ENCODE measurements at places on chromosomes 1 and 21.

GRCh38 chr21:29640080-29640508, 299.7 kb downstream of the GRIK1 start:
- no peak for DNase-seq

GRCh38 chr1:116733476-116734365, 20.5 kb upstream of the CD2 start:
- DNase-seq: peak; percentile 66

GRCh38 chr21:36419241-36419640, 34.0 kb downstream of the CHAF1B start:
- DNase-seq: no peak

- no peak for DNase-seq
Observed at GRCh38 chr1:115755456-115756370, 12.8 kb downstream of the CASQ2 start.

- DNase-seq: peak; percentile 39
Observed at GRCh38 chr1:175129997-175130648, 62.5 kb downstream of the KIAA0040 start.

DNA sequence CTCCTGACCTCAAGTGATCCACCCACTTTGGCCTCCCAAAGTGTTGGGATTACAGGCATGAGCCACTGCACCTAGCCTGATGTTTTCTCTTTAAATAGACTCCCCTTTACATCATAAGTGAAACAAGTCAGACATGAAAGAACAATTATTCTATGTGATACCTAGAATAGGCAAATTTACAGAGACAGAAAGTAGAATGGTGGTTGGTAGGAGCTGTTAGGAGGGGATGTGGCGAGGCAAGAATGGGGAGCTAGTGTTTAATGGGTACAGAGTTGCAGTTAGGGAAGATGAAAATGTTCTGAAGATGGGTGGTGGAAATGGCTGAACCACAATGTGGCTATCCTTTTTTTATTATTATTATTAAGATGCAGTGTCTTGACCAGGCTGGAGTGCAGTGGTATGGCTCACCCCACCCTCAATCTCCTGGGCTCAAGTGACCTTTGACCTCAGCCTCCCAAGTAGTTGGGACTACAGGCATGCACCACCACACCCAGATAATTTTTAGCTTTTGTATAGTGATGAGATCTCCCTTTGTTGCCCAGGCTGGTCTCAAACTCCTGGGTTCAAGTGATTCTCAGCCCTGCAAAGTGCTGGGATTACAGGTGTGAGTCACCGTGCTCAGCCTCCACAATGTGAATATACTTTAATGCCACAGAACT, 28.4 kb downstream of the ELF3 start:
- DNase-seq: no peak

- no peak for DNase-seq
Observed at GRCh38 chr1:106458866-106459265, 597.6 kb upstream of the PRMT6 start.

DNA sequence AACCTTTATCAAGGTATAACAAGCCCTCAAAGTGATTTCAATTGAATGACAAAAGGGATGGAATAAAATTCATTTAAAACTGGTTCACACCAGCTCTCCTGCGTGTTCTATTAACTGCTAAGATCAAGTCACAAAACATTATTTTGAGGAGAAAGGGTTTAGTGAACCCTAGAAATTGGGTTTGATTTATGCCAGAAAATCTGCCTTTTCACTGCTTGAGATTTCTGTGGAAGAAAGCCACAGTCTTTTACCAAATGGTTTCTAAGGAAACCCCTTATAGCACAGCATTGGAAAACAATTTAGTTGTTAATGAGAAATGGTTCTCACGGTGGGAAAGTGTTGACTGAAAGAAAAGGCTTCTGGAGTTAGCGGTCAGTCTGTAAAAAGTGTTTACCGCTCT, 43.6 kb upstream of the DPH5 start:
- peak; percentile 79 for DNase-seq

DNA sequence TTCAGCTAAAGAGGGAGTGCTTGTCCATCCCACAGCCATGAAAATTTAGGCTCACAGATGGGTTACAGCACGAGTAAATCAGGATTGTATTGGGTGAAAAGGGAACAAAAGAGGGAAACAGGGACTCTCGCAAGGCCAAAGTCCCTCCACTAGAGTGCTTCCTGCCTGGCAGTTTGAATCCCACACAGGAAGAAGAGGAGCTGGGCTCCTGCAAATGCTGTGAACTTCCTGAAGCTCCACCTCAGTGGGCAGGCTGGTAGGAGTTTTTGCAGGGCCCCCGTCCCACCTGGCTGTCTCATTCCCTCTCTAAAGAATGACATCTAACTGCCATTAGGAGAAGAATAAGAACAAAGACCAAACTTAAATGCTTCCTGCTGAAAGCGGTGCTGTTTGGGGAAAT, 712.0 kb upstream of the PRMT6 start:
- no peak for DNase-seq

DNA sequence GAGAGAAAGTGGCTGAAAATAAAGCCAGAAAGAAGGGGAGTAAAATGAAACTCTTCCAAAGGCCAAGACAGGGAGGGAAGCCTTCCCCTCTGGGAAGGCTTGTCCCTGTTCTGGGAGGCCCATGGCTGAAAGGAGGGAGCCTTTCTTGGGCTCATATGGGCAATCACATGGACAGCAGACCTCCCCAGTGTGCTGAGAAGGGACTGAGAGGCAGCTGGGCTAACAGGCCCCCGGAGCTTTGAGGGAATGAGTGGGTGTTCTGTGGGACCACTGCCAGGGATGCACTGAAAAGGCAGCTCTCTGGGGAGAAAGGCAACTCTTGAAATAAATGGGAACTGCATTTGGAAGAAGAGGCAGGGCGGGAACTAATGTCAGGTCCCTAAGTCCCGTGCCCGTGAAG, 39.1 kb downstream of the KANK4 start:
- DNase-seq: peak; percentile 34

DNA sequence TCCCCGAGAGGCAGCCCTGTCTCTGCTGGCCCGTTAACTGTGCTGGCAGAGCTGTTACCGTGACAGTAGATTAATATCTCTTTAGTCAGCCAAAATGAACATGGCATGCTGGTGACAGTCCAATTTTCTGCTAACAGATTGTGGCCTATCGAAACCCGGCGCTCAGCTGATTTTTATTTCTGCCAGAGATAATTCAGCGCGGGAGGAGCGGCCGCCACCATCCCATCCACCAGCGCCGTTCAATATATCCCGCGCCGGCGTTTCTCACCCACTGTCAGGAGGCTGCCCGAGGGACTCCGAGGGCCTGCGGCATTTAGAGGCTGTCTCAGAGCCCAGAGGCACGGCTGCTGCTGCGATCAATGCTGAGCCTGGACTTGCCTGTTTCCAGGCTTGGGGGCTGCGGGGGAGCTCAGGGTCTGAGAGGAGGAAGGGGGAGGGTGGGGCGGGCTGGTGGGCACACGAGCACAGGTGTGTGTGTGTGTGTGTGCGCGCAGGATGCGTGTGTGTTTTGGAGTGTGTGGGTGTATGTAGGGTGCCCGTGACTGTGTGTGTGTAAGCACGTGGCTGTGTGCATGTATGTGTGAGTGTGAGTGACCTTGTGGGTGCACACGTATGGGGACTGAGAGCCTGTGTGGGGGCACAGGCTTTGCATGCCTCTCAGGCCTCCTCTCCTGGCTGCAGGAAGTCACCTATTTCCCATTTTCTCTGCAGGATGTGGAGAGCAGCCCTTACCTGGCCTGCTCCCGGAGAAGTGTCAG, 109.7 kb upstream of the ACTRT2 start:
- peak; percentile 90 for DNase-seq

GRCh38 chr1:97457446-97458089, 463.3 kb downstream of the DPYD start:
- no peak for DNase-seq

DNA sequence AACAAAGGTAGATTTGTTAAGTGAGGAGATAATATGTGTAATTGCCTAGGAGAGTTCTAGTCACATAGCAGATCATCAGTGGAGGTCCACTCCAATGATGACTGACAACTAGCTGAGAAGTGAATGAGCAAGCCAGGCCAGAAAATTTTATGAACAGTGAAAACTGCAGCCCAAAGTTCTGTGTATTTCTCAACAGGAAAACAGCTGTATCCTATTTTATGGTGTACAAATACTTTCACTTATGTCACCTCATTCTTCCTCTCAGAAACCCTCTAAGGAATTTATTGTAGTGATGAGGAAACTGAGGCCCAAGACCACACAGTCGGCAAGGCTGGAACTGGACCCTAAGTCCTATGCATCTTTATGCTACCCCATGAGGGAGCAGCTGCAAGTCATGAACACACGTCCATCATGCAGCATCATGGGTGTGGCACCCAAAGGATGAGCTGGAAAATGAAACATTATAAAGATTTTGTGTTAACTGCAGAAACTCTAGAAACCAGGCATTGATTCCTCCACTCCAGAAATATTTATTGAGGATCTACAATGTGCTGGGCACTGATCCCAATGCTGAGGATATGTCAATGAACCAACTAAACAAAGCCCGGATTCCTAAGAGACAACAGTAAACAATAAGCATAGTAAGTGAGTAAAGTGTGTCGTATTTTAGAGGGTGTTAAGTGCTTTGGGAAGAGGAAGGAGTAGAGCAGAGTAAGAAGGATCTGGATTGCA, 99.5 kb upstream of the DUSP10 start:
- no peak for DNase-seq

DNA sequence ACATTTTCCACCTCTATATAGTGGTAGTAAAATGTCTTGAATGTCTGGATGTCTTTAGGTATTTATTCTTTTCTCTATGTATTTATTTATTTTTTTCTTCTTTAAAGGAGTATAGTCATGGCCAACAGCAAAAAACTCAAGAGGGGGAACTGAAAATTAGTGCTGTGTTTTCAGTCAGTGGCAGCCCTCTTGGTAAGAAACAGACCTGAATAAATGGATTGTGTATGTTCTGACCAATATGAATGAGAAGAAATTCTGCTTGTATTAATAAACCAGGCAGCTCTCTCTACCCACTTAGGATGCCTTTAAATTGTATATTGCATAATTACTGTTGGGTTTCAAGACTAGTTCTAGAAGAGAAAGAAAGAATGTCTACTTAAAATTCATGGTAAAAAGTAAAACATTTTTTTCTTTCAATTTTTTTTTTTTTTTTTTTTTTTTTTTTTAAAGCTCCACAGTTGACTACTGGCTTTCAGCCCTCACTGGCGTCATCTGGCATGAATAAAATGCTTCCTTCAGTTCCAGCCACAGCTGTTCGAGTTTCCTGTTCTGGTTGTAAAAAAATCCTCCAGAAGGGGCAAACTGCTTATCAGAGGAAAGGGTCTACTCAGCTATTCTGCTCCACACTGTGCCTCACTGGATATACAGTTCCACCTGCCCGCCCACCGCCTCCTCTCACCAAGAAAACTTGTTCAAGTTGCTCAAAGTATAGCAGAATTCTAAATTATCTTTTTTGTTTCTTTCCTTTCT, 101.6 kb downstream of the ZMYM4 start:
- peak; percentile 81 for DNase-seq

- no peak for DNase-seq
Observed at GRCh38 chr1:35269201-35269988, 886 bp downstream of the ZMYM4 start.

DNA sequence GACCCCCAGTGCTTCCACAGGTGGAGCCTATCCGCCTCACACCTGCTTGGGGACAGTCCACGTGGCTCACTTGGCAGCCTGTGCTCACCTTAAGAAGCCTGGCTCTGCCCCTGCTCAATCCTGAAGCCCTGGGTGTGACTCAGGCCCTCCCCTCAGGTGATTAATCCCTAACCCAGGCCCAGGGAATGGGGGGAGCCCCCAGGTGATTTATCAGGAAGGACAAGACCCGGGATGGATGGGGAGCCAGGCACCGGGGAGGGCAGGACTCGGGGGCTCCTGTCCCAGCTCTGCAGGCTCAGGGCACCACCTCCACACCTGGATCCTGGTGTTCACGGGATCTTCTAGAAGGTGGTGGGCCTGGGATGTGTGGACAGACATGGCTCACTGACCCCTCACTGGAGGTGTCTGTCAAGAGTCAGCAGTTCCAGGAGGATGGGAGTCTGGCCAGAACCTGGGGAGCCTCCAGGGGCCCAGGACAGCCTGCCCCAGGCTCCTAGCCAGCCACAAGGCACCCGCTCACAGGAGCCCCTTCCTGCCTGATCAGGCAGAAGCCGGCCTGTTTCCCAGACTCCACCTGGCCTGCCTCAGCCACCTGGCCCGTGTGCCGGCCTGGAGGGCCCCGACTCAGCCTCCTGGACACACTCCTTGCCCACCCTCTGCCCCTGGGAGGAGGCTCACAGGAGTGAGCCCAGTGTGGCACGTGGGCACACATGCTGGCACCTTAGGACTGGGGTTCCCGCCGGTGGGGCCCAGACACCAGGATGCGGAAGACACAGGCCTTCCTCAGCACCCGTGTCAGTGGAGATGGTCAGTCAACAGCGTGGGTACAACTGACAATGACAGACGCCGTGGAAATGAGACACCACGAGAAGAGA, 38.6 kb upstream of the COL6A1 start:
- no peak for DNase-seq

DNA sequence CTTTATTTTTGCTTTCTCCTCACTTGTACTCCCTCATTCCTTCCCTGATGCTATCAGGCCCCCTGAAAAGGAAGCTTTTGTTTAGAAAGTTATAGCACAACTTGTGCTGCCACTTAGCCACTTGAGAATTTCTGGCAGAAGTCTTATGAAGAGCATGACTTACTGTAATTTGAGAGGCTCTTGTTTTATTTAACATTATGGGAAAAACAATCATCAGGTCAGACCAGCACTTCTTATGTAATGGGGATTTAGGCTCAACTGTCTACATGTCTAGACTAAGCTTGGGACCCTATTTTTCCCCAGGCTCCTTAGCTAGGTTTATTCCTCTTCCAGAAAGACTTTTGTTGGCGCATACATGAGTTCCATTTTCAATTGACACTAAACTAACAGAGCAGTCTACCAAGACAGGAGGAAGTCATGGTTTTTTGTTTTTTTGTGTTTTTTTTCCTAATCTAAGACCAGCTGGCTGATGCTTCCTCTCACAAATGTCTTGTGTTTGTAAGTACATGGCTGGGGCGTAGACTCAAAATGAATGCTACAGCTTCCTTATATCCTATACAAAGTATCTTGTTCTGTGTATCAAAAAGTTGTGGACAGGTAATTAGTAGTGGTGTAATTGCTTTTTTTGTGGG, 31.5 kb downstream of the TNFSF4 start:
- DNase-seq: no peak

DNA sequence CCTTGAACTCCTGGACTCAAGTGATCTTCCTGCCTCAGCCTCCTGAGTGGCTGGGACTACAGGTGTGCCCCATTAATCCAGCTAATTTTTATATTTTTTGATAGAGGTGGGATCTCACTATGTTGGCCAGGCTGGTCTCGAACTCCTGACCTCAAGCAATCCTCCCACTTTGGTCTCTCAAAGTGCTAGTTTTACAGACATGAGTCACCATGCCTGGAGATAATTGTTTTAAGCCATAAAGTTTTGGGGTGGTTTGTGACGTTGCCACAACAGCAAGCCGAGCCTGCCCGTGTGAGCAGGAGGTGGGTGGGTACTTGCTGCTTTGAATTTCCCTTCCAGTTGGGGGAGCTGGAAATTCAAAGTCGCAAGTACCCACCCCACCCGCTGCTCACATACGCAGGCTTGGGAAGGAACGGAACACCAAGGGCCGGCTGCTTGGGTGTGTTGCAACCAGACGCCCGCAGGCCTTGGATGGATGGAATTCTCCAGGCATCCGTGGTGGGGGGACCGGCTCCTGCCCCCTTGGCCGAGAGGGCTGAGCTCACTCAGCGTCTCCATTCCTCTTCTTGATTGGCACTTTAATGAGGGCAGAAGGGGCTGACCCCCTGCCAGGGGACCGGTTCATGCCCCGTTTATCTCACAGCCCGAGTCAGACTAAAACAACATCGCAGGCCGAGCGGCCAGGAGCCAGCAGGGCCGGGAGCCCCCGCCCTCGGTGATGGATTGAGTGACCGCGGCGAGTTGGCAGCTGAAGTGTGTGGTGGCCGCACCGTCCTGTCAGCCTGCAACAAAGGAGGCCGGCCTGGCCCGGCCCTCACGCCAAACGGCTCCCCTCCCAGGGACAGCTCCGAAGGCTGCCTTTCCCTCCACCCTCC, 78.1 kb downstream of the DHRS3 start:
- DNase-seq: no peak
